ENCODE measurements at places on chromosomes 5 and 9.

- no peak for DNase-seq
Observed at GRCh38 chr9:101620452-101620851, 25.7 kb upstream of the PPP3R2 start.

- DNase-seq: no peak
Observed at GRCh38 chr9:95740217-95741004, 135.1 kb upstream of the ERCC6L2 start.

DNA sequence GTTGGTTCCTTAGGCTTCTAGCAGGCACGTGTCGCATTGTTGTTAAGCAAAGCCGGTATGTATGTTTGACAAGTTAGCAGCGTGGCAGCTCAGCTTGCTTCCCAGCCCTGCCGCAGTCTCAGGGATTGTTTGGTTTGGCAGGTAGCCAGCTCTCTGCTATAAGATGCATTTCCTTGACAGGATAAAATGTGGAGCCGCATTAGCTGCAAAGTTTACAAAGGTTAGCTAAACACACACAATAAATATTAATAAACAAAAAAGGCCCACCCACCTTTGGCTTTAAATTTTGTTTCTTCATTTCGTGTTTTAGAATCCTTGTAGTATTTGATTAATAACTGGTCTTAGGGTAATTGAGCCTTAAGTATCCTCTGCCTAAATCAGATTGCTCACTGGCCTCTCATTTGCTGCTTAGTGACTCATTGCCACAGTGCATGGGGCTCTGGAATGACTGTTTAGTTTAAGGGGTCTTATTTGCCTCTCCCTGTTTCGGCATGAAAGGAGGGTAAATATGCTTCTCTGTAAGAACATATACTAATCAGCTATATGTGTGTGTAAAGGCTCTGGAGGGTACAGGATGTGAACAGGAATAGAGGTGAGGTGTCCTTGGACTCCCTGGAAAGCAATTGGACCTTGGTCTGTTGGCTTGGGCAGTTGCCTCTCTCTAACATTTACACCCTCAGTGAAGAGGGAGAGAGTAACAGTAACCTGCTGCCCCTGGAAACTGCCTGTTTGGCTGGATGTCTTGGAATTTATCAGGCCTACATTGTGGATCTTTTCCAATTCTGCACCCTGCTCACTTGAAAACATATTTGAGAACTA lies 122.0 kb downstream of the GDNF start:
- no peak for DNase-seq

GRCh38 chr9:5509573-5509972 lies 758 bp upstream of the PDCD1LG2 start:
- no peak for DNase-seq

- DNase-seq: peak; percentile 43
Observed at GRCh38 chr5:157575381-157576020, at the start of gene ADAM19. ADAM19 (minus strand) TSS chr5:157575775; CDS start chr5:157575696, 79 bp downstream.
